ENCODE measurements at places on chromosomes 12 and 14. TPM values are rescaled to one million over a fixed set of nuclear protein-coding genes. Genes with fewer than 3 reads are reported as not detected.
A peak's percentile ranks its signal among the peaks of the same experiment; 100 is the strongest.

KRT79 gene
- not detected for total RNA-seq

PTGES3 gene
- 132 TPM for total RNA-seq

- DNase-seq, result no peak
Measured at GRCh38 chr12:42812871-42813270, 223.3 kb upstream of the PRICKLE1 start.

NFATC4 gene
- total RNA-seq, result 28.4 TPM

GRCh38 chr14:68248481-68249255 is 429.1 kb downstream of the RAD51B start:
- DNase-seq, result peak; percentile 52

All from Right ventricle myocardium inferior (tissue), 1 donor.